Fibroblast of pulmonary artery (primary cell): ENCODE measurements at places on chromosomes 12 and 14.

DNA sequence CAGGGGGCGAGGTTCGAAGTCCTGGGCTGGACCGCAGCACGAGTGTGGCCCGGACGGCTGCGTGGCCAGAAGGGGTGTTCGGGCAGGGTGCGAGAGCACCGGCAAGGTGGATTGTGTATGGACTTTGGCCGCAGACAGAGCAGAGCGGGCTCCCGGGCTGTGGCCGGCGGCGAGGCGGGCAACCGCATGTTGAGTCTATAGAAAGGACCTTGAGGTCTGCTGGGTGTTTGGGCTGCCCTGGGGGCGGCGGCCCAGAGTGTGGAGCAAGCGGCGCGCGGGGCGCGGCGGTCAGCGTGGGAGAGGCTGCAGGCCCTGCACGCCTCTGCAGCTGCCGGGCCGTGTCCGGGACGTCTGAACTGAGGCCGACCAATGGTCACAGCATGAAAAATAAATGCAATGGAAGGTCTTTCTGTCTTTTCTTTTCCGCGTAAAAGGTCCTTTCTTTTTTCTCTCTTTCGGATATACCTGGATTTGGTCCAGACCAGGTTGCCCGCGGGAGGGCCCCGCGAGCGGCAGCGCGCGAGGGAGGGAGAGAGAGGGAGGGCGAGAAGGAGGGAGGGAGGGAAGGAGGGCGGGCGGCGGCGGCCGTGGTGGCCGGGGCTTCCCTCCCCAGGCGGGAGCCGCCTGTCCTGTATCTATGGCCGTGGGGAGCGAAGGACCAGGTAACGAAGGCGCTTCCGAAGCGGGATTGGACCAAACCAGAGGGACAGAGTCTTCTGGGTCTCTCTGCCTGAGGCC is 5.5 kb upstream of the HOXC9 start:
- DNase-seq, result no peak

- no peak for DNase-seq
Measured at GRCh38 chr12:124721501-124722162, 142.0 kb downstream of the SCARB1 start.

GRCh38 chr14:49768301-49769121 is 558 bp downstream of the KLHDC2 start:
- DNase-seq, result peak; percentile 60

DNA sequence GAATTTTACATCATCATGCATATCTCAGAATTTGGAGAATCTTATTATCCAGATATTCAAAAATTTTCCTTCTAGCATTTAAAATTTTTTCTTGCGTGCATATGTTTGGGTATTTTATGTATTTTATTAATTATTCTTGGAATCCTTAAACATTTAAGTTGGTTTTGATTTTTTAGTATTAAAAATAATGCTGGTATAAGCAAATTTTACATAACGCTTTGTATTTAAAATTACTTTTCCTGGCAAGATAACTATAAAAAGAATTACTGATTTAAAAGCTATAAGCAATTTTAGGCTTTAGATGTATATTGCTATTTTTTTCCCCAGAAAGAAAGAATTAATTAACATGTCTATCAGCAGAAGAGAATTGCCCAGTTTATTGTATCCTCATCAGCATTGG is 224.6 kb upstream of the STXBP6 start:
- no peak for DNase-seq

- DNase-seq, result no peak
Measured at GRCh38 chr12:24201258-24201970, 251.9 kb upstream of the SOX5 start.

GRCh38 chr12:27272373-27273028 is 28.4 kb downstream of the STK38L start:
- DNase-seq, result peak; percentile 45

DNA sequence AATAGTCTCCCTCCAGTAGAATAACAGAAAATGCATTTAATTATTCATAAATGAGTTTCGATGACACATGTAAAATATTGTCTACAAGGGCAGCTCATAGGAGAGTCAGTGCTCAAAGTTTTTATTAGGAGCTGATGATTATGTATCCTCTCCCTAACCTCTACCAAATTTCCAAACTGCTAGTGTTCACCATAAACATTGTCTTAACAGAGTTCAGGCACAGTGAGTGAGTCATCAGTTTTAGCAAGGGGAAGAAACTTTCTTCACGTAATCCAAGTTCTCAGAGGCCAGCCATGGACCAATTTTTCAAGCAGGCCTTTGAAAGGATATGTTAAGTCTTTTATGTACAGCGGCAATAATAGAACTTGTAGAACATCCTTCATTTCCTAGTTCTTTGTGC is 649.2 kb upstream of the MIS18BP1 start:
- no peak for DNase-seq

DNA sequence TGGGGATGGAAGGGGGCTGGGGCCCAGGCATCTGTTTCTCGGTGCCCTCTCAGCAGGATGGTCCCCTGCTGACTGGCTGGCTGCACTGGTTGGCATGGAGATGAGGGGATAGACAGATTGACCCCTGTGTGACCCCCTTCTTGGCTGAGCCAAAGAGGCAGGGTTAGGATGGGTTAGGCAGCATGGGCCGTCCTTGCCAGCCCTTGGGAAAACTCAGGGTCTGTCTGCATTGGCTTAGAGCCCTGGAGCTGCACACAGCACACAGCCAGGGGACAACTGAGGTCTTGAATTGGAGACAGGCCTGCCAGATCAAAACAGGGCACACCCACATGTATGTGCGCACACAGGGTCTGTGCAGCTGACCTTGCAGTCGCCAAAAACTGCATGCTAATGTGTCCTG is 11.2 kb upstream of the LRP1-AS start:
- no peak for DNase-seq

DNA sequence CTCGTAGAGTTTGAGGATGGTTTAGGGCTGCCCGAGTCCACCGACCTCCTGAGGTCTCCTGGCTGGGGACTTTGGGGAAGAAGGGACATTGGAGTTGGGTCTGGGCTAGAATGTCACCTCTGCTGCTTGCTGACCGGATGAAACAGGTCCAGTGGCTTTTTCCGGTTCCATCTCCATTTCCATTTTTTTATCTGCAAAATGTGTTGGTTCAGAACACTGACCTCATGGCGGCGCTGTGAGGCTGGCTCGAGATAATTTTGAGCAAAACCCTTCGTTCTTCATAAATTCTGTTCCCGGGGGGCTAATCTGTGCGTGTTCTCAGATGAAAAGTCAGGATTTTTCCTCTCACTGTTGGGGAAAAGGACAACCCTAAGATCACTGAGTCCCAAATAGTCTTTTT is 11.7 kb upstream of the MYL2 start:
- peak; percentile 13 for DNase-seq

- DNase-seq, result peak; percentile 27
Measured at GRCh38 chr14:100709289-100710284, 17.1 kb upstream of the DLK1 start.

- no peak for DNase-seq
Measured at GRCh38 chr14:95979339-95980042, 59.7 kb upstream of the C14orf132 start.
